ENCODE measurements at places on chromosomes 1 and 21.

GRCh38 chr1:208595745-208596144 is 351.6 kb upstream of the PLXNA2 start:
- DNase-seq, result no peak

DNA sequence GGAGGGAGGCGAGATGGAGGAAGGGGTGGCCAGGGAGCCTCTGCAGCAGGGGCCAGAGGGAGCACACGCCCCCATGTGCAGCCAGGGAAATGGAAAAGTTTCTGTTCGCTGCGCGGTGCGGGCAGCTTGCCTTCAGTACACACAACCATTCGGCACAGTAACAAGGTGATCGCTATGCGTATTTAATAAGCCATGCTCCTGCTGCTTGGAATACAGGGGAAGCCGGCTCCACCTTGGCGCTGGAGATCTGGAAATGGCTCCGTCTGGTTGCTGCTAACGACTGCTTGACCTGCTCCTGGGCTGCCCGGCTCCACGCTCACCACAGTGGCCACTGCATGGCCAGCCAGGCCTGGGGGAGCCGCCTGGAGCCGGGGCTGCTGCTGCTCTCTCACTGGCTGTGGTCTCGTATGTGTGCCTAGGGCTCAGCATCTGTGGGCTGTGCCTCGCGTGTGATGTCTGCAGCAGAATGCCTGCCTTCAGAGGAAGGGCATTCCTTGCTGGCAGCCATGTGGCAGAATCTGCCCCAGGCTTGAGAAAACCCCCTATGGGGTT is 86.4 kb upstream of the ACTL8 start:
- DNase-seq, result no peak

- peak; percentile 14 for DNase-seq
Measured at GRCh38 chr1:6785728-6786505, 663 bp downstream of the CAMTA1 start.

- no peak for DNase-seq
Measured at GRCh38 chr1:241834733-241835377, 13.1 kb upstream of the EXO1 start.

- no peak for DNase-seq
Measured at GRCh38 chr1:225581186-225581585, 71.7 kb downstream of the ENAH start.

- DNase-seq, result no peak
Measured at GRCh38 chr1:239723776-239724367, 337.5 kb downstream of the CHRM3 start.

DNA sequence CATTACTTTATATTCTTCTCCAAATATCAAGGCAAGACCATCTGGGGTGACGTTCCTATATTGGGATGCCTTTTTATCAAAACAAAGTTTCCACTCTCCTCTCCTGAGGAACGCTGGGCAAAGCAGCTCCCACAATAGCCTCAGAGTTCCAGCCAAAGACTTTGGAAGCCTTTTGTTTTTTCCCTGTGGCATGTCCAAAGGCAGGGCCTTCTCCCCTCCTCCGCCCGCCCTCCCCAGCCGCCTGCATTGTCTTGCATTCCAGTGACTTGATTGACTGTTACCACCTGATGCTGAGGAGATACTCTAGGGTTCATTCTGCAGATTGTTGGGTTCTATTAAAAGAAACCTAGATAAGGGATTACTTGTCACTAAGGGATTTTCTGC is 43.5 kb downstream of the PROX1 start:
- no peak for DNase-seq

- peak; percentile 33 for DNase-seq
Measured at GRCh38 chr1:9654834-9655723, 3.5 kb downstream of the PIK3CD start.

Measured in stimulated activated CD4-positive, alpha-beta T cell treated with anti-CD3 and anti-CD28 coated beads, Interleukin-2, amount 100 ng/mL, for 48 hours (primary cell).